Right renal pelvis (tissue), 4 donors: ENCODE measurements at places on chromosomes 3 and 15.

DNA sequence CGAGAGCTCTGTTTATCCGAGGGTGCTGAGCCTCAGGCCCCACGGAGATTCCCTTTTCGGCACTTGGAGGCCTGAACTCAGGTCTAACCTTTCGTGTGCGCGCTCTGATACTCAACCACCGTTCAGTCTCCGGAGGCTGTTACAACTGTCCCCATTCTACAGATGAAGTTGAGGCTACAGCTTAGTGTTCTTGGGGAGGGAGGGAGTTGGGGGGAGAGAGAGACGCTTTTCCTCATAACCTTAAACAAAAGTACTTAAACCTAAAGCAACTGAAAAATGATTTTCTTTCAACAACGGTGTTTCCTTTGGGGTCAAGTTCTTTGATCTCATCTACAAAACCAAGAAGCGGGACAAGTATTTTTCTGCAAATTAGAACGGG is 952 bp upstream of the CHST2 start:
- no peak for DNase-seq

DNA sequence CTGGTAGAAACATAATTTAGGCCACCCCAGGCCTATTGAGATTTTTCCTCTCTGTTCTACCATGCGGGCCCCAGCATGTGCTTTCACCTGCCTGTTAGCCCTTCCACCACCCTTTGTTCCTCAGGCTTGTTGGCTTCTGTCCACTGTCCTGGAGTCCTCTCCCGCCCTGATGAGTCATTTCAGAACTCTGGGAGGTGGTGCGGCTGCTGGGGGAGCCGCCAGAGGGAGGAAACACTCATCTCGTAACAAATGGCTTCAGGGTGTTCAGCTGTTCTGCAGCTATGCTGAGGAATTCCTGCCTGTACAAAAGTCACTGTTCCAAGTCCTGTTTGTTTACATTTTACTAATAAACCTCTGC is 36.3 kb downstream of the LRTM1 start:
- DNase-seq: peak; percentile 43

DNA sequence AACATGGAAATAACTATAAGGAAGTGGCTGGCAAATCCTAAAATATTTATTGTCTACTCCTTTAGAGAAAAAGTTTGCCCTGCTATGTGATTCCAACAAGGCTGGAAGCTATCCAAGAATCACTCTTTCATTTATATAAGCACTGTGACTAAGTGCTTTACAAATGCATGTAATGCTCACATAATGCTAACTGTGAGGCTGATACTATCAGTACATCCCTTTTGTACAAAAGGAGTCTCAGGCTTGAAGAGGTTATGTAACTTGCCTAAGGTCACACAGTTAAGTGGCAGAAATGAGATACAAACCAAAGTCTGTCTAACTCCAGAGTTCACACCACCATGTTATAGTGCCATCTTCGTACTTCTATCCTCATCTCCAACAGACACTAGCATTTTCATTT is 17.0 kb downstream of the TOPBP1 start:
- DNase-seq: no peak

GRCh38 chr3:107651782-107652181 is 129.0 kb downstream of the BBX start:
- DNase-seq: no peak

DNA sequence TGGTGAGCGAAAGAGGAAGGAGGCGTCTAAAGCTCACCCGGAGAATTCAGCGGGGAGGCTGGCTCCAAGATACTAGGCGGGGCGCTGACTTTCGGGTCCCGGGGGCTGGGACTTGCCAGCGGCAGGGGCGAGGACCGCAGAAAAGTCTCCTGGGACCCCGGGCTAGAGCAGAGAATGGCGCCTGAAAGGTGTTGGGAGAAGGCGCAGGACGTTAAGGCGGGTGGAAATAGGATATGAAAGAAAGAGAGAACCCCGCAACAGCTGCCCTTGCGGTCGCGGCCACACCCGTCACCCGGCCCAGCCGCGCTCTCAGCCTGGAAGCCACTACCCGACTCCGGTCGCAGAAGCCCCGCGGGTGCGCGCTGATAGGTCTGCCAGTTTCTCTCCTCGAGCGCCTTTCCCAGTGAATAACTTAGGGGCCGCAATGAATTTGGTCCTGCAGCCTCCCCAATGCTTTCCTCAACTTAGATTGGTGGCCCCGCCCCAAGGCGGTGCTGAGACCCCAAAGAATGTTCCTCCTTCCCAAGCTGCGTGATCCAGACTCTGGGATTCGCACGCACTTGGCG is 604 bp downstream of the LTK start:
- no peak for DNase-seq
